ENCODE measurements at places on chromosomes 11 and 22.

- no peak for DNase-seq
These were observed 212.1 kb downstream of the NELL1 start for GRCh38 chr11:20881328-20882079.

DNA sequence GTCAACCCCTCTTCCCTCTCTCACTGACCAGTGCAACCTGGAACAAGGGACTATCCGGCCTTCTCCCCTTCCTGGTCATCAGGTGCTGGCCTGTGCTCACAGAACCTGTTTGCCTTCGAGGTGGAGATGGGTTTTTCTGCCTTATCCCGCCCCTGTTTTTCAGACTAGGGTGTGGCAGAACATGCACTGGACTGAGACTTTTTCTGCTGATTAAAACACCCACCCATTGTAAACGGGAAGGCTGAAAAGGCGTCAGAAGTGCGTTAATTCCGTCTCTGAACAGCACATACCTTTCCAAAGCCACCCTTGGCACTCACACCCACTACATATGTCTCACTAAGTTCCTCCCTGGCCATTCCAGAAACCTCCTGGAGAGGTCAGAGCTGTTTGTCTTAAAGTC, 4.4 kb upstream of the B3GNT6 start:
- DNase-seq = no peak

- no peak for DNase-seq
These were observed 21.9 kb downstream of the IGHMBP2 start for GRCh38 chr11:68925611-68926010.

- no peak for DNase-seq
These were observed 1337.8 kb downstream of the BRD1 start for GRCh38 chr22:48489551-48490499.

GRCh38 chr11:103737747-103738146, 298.7 kb upstream of the DDI1 start:
- DNase-seq = no peak

GRCh38 chr22:48710410-48710809, 1117.3 kb downstream of the BRD1 start:
- DNase-seq = no peak
